ENCODE measurements at places on chromosomes 16 and 17.

DNA sequence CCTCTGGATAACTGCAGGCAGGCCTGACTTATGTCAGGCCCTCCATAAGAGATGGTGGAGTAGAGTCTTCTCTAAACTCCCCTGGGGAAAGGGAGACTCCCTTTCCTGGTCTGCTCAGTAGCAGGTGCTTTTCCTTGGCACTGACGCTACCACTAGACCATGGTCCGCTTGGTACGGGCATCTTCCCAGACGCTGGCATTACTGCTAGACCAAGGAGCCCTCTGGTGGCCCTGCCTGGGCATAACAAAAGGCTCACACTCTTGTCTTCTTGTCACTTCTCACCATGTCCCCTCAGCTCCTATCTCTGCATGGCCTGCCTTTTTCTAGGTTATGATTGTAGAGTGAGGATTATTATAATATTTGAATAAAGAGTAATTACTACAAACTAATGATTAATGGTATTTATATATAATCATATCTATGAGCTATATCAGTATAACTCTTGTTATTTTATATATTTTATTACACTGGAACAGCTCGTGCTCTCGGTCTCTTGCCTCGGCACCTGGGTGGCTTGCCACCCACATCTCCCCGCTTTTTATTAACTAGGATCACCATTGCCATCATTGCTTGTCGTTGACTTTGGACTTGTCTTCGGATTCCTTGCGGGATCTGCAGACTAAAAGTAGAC, 59.8 kb upstream of the ARL4D start:
- peak; percentile 77 for DNase-seq

DNA sequence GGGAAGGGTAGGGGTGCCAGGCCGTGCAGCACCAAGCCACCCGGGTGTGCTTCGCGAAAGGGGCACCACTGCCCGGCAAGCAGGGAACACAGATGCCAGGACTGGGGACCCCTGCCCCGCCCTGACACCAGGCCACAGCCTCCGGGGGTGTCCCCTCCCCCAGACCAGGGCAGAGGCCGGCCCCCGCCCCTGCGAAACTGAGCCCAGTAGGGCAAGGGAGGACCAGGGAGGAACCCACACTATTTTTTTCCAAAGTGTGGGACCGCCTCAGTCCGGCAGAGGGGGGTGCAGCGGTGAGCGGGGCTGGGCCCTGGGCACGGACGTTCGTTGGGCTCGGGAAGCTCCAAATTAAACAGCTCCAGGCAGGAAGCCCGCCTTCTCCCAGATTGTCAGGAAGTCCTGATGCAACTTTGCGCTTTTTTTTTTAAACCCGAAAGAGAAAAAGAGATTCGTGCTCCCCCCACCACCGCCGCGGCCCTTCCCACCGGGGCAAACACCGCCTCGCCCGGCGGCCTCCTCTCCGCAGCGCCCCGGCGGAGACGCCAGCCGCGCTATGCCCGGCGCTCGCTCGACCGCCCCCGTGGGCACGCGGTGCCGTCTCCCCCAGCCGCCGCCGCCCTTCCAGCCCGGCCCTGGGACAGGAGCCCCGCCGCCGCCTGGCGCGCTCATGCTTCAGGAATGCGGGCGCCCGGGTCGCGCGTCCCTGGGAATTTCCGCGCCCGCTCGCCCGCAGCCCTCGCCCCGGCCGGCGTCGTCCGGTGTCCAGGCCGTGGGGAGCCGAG, 755 bp downstream of the PIEZO1 start:
- no peak for DNase-seq

DNA sequence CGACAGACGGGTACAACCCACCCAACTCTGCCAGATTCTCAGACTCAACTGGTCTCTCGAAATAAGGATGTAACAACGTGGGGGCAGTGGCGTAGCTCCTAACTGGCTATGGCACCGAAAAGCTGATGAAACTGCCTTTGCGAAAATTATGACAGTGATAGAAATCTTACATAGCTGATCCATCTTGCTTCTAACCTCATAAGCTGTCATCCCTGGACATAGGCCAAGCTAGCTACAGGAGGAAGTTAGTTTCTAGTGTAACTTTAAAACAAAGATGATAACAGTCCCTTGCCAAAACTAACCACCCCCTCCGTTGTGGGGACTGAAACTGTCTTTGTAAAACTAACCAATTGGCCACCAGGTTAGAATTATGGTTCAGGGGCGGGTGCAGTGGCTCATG, 220.1 kb downstream of the SLC39A11 start:
- no peak for DNase-seq

DNA sequence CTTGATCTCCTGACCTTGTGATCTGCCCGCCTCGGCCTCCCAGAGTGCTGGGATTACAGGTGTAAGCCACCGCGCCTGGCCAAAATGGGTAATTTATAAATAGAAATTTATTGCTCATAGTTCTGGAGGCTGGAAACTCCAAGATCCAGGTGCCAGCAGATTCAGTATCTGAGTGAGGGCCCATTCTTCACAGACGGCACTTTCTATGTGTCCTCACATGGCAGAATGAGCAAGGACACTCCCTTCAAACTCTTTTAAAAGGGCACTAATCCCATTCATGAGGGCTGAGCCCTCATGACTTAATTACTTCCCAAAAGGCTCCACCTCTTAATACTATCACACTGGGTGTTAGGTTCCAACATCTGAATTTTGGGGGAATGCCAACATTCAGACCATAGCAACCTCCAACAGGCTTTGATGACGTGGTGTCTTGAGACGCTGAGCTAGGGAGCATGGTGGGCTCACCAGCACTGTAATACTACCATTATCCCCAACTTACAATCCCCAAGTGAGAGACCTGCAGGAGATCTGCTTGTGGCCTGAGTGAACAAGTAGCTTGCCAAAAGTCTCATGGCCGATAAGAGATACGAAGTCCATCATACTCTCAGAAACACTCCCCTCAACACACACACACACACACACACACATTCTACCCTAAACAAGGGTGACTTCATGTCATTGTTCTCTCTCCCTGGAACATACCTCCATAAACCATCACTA, 8.5 kb downstream of the CMTM4 start:
- DNase-seq: no peak

DNA sequence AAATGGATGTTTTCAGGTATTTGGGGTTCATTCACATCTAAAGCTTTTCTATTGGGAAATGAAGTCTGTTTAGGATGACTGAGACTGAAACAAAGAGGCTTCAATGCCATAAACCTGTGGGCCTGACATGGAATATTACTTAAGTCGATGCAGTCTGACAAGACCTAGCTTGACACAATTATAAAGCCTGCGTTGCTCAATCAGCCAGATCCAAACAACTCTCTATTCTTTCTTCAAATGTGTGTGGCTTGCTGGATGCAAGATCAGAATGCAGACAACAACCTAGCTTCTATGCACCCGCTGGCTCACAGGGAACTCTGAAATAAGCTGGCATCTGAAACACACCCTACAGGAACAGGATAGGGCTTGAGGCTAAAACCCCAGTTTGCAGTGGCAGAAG, 40.0 kb downstream of the RFFL start:
- DNase-seq: no peak

- DNase-seq: no peak
Observed at GRCh38 chr17:40598619-40599467, 33.6 kb upstream of the CCR7 start.

GRCh38 chr16:14511800-14512135, 118.3 kb downstream of the PARN start:
- no peak for DNase-seq

DNA sequence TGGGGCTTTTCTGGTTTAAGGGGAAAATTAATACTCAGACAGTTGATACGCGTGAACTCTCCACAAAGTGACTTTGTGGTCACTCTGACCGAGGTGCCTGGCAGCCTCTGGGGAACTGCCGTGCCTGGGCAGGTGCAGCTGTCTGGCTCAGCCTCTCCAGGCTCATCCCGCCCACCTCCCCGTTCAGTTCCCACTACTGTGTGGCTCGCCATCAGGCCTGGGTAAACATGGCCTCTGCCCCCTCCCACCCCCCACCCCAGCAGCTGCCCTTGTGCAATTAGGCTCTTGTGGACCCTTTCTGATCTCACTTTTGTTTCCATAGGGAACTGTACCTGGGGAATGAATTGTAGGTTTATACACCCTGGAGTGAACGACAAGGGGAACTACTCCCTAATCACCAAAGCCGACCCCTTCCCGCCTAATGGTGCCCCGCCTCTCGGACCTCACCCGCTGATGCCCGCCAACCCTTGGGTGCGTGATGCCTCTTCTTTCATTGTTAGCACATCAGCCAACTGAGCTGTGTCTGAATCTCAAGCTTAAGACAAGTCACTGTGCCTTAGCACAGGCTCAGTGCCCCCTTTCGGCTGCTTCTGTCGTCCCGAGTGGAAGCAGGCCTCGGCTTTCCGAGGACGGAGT, 27.8 kb downstream of the ZC3H18 start:
- no peak for DNase-seq

- DNase-seq: peak; percentile 87
Observed at GRCh38 chr17:66417300-66417719, 114.9 kb downstream of the PRKCA start.

All from NCI-H345 (cell line).